ENCODE measurements at places on chromosomes 6 and 20. TPM values are rescaled to one million over a fixed set of nuclear protein-coding genes. Genes with fewer than 3 reads are reported as not detected.
A peak's percentile ranks its signal among the peaks of the same experiment; 100 is the strongest.

- no peaks in the 10 kb centered on the region for H3K36me3 ChIP-seq
- H3K27me3 ChIP-seq: no peaks in the 10 kb centered on the region
- H3K4me1 ChIP-seq: no peaks in the 10 kb centered on the region
Observed at GRCh38 chr6:55895972-55896730, 20.8 kb upstream of the BMP5 start.

DNA sequence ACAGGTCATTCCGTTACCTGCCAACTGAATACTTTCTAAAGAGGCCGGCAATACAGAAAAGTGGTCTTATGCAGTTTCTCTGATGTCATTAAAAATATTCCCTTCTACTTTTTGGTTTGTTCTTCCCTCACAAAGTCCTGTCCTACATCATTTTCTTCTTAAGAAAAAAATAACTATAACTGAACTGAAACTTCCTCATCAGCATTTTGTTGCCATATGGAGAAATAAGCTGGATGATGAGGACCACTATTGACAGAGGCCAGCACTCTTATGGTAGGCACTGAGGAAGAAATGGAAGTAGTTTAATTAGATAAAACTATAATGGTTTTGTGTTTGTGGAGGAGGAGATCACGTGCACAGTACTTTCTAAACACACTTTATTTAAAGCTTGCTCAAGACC lies 274.9 kb downstream of the PHACTR1 start:
- H3K27me3 ChIP-seq: peaks cover 19% of the 10 kb centered on the region
- no peak for DNase-seq
- H3K36me3 ChIP-seq: no peaks in the 10 kb centered on the region
- H3K27ac ChIP-seq: no peak overlapping the region
- H3K4me3 ChIP-seq: no peak overlapping the region
- no peaks in the 10 kb centered on the region for H3K4me1 ChIP-seq

DNA sequence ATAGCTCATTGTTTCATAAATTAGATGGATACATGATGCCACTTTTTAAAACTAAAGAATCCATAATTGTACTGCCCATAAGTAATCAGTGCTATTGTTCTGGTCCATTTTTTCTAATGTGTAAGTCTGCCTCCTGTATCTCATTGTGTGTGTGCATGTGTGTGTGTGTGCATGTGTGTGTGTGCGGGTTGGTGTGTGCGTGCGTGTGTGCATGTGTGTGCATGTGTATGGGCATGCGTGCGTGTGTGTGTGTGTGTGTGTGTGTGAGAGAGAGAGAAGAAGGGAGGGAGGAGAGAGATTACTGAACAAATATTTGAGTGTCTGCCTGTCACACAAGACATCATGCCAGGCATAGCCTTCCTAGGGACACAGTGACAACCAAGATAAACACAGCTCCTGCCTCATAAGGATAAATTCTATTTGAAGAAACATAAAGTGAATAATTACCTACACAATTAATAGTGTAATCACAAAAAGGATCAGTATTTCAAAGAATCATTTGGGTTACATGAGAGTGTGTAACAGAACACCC lies 33.2 kb upstream of the RPS6KA2 start:
- no peak overlapping the region for H3K4me3 ChIP-seq
- H3K27ac ChIP-seq: no peak overlapping the region
- H3K27me3 ChIP-seq: peaks cover 30% of the 10 kb centered on the region
- peaks cover 14% of the 10 kb centered on the region for H3K4me1 ChIP-seq

DNA sequence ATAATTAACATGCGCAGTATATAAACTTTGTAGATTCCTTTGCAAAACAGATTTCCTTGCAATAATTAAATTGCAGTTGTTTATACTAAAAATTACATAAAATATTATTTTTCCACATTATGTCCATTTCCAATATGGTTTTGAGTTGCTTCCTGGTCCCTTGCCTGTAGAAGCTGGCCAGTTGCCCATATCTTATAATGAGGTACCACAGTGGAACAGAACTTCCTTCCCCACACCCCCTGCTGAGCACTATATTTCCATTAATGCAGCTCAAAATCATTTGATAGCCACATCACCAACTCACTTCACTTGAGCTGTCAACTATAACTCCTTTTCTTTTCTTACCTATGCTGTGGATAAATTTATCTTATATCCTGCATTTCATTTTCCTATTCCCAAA lies 194.6 kb downstream of the DST start:
- H3K4me1 ChIP-seq: no peaks in the 10 kb centered on the region
- no peak overlapping the region for H3K27ac ChIP-seq
- no peak for DNase-seq
- no peaks in the 10 kb centered on the region for H3K27me3 ChIP-seq

SYCP2L gene
- not detected for total RNA-seq

DNA sequence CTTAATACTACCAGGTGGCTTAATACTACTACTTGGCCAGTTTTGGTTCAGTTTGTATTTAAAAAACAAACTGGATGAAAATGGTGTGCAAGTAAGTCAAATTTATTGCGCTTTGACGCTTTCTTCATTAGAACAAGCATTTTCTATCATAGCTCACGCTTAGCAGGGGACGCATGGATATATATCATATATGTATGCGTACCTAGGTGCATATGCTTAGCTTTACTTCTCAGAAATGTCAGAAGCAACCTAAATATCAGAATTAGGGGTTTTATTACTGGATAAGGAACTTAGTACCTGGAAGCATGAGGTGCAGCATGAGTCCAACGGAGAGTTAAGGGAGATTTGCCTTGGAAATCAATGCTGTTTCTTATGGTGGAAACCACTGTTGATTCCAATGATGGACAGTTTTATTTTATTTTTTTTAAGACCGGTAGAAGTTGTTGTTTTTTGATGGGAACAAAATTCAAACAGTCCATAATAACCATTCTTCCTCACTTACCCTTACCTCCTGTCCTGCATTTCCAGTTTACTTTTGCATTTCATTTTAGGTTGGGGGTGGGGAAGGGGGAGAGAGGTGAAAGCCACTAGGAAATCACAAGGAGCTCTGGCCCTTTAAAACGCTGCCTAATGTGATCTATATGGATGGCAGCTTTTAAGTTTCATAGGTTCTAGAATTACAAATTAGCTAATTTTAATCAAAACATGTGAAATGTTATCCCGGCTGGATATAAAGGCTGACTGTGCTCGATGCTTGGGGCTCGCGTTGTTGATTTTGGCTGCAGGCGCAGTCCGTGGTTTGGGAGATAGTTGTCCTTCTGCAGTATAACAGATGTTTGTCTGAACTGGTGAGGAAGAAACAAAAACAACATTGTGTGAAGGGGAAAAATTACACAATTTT lies 2.1 kb downstream of the SOBP start:
- DNase-seq: no peak
- peak overlapping the region; percentile 86 for H3K4me3 ChIP-seq
- peaks cover 22% of the 10 kb centered on the region for H3K27me3 ChIP-seq
- H3K4me1 ChIP-seq: peaks cover 20% of the 10 kb centered on the region

LPA gene
- not detected for total RNA-seq

BPIFB2 gene
- not detected for total RNA-seq

UNC93A gene
- not detected for total RNA-seq

- peaks cover 9% of the 10 kb centered on the region for H3K4me1 ChIP-seq
- DNase-seq: no peak
- no peak overlapping the region for H3K4me3 ChIP-seq
- no peaks in the 10 kb centered on the region for H3K27me3 ChIP-seq
- H3K36me3 ChIP-seq: peaks cover 2% of the 10 kb centered on the region
- H3K27ac ChIP-seq: no peak overlapping the region
Observed at GRCh38 chr20:3323398-3323797, 84.1 kb downstream of the DNAAF9 start.

DNA sequence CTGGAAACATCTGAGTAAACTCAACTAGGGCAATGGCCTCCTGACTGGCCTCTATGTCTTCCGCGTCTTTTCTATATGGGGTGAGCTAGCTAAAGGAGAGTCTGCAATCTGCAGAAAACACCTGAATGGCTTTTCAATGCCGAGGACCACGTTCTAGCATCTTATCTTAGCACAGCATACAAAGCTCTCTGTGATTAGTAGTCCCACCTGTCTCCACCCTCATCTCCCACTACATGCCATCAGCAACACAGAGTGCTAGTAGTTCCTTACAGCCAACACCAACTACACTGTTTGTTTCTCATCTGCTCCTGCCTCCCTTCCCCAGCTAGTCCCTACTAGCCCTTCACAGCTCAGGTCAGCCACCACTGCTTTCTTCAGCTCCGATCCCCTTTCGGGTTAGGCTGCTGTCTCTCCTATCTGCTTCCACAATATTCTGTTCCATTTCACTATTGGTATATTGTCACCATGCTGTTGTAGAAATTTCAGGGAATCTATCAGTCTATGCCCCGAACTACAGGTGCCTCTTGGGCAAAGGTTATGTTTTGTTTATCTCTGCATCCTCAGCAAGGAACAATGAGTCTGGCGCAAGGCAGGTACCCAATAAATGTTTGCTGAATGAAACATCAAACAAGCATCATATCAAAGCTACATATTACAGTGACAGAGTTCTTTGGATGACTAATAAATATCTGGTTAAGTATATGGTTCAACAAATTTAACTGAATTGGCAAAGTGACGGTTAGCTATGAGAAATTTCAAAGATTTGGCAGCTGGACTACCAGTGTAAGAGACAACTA lies 12.2 kb downstream of the LYRM4 start:
- no peak overlapping the region for H3K4me3 ChIP-seq
- H3K4me1 ChIP-seq: peaks cover 3% of the 10 kb centered on the region
- peaks cover 16% of the 10 kb centered on the region for H3K36me3 ChIP-seq
- no peak for DNase-seq
- H3K27me3 ChIP-seq: no peaks in the 10 kb centered on the region

DNA sequence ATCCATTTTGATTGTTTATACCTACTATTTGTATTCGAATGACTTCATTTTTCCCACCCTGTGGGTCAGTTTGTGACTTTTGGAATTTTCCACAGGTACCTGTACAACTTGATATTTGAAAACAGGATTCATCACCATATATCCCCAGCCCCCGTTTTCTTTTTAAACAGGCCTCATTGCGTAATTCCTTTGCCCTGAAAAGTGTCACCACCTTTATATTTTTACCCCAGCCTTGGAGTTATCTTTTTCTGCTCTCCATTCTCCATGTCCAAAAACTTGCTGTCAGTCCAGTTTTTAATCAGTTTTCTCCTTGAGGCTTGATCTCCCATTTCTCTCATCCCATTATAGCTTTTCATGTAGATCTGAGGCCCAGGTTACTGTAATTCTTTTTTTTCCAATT lies 16.6 kb downstream of the ZKSCAN8 start:
- H3K4me1 ChIP-seq: peaks cover 5% of the 10 kb centered on the region
- no peaks in the 10 kb centered on the region for H3K27me3 ChIP-seq
- DNase-seq: no peak
- peaks cover 67% of the 10 kb centered on the region for H3K36me3 ChIP-seq
- no peak overlapping the region for H3K4me3 ChIP-seq
- H3K27ac ChIP-seq: no peak overlapping the region

GPR63 gene
- 1.1 TPM for total RNA-seq

ZNF184 gene
- total RNA-seq: 14.1 TPM

- H3K4me1 ChIP-seq: peaks cover 10% of the 10 kb centered on the region
- H3K27ac ChIP-seq: no peak overlapping the region
- H3K36me3 ChIP-seq: no peaks in the 10 kb centered on the region
- no peaks in the 10 kb centered on the region for H3K27me3 ChIP-seq
- H3K4me3 ChIP-seq: no peak overlapping the region
Observed at GRCh38 chr6:138963531-138963930, 24.5 kb downstream of the REPS1 start.

DNA sequence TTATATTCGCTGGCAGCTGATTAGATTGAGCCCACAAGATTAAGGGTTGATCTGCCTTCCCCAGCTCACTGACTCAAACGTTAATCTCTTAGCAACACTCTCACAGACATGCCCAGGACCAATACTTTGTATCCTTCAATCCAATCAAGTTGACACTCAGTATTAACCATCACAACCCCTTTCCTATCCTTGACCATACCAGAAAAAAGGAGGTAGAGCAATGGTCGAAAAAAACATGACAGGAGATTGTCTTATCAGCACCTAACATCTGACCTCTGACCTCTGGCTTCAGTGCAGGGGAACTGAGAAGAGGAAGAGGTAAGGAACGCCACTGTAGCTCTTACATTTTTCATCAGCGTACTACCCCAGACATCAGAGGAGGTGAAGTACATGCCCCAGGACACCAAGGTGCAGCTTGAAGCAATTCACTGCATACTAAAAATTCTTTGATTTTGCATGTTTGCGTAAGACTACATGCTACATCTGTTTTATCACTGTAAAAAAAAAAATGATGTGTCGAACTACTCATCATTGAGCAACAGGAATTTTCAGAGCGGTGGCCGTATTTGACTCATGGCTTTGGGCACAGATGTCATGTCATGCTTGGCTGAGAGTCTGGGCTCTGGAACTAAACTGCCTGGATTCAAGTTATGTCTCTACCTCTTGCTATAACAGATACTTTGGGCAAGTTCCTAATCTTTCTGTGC lies 188.0 kb upstream of the TAB2 start:
- H3K36me3 ChIP-seq: peaks cover 45% of the 10 kb centered on the region
- H3K27ac ChIP-seq: peak overlapping the region; percentile 90
- no peaks in the 10 kb centered on the region for H3K27me3 ChIP-seq
- H3K4me3 ChIP-seq: no peak overlapping the region
- no peak for DNase-seq

GRCh38 chr6:101396548-101397173 lies 3.2 kb downstream of the GRIK2 start:
- no peak overlapping the region for H3K27ac ChIP-seq
- no peak overlapping the region for H3K4me3 ChIP-seq
- peaks cover 4% of the 10 kb centered on the region for H3K4me1 ChIP-seq
- no peaks in the 10 kb centered on the region for H3K36me3 ChIP-seq
- DNase-seq: peak; percentile 52

DNA sequence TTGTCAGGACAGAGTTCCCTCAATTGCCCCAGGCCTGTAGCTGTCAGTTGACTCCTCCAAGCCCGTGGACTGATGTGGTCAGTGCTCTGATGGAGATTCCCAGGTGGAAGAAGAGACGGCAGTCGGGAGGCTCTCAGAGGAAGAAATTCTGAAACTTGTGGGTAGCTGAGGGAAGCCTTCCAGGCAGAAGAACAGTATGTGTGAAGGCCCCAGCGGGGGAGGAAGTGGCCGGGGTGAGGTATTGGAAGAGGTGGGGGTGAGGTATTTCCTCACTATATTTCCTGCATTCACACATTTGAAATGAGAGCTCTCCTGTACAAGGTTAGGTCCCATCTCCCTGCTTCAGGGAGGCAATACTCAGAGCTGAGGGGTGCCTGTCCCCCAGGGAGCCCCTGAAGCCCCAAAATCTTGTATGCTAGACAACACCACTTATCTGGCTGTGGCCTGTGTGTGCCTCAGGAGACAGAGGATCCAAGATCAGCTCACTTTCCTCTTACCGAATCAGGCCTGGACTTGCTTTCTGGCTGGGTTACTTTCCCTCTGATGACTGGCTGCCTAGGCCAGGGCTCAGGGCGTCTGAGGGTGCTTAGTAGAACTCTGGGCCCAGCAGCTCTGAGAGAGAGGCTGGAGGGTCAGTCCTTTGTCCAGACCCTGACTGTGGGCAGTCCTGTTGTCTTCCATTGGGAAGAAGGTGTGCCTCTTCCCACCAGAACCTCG lies 49.3 kb upstream of the MYL9 start:
- H3K4me3 ChIP-seq: peak overlapping the region; percentile 68
- no peaks in the 10 kb centered on the region for H3K27me3 ChIP-seq
- DNase-seq: peak; percentile 69
- peaks cover 28% of the 10 kb centered on the region for H3K4me1 ChIP-seq
- H3K36me3 ChIP-seq: no peaks in the 10 kb centered on the region

BMP7 gene
- total RNA-seq: not detected

- H3K27ac ChIP-seq: no peak overlapping the region
- DNase-seq: no peak
- H3K4me1 ChIP-seq: no peaks in the 10 kb centered on the region
Observed at GRCh38 chr6:104201557-104201956, 658.2 kb downstream of the HACE1 start.

KLHDC3 gene
- total RNA-seq: 69.9 TPM
